Stimulated activated CD4-positive, alpha-beta T cell treated with anti-CD3 and anti-CD28 coated beads, TNF-alpha, amount 100 ng/mL, for 4 hours (primary cell): ENCODE measurements at places on chromosomes 5 and 9.

GRCh38 chr5:89842531-89842930 lies 567.0 kb downstream of the CETN3 start:
- DNase-seq, result no peak

DNA sequence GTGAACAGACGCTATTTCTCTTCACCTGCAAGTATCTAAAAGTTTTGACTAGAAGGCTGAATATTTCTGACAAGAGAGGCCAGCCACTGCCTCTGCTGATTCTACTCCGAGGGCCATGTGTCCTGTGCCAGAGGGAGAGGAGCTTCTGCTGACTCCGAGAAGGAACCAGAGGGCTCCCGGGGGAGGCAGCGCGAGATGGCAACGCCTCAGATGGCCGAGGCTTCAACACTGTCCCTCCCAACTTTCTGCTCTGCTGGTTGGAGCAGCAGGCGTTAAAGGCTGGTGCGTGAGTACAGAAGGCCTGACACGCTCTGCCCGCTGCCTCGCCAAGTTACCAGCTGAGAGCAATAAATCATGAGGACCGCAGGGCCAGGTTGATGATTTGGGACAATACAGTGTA lies 178.8 kb downstream of the GAPVD1 start:
- DNase-seq, result no peak

GRCh38 chr9:107137495-107138202 lies 145.4 kb upstream of the RAD23B start:
- no peak for DNase-seq

DNA sequence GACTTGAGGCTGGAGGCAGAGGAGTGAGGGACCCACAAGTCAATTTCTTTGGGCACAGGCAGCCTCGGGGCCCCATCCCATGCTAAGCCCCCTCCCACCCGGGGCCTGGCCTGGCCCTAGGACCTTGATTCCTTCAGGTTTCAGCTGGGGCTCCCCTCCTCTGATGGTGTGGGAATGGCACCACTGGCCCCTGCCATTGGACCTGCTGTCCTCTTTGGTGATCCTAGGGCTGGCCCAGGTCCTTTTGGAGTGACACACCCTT lies 10.5 kb downstream of the ERGIC1 start:
- DNase-seq, result no peak

- DNase-seq, result no peak
Observed at GRCh38 chr5:100505984-100506670, 29.0 kb upstream of the FAM174A start.

- no peak for DNase-seq
Observed at GRCh38 chr5:53576674-53577073, 16.2 kb downstream of the NDUFS4 start.

GRCh38 chr5:179792612-179793467 lies 946 bp upstream of the LTC4S start:
- no peak for DNase-seq

DNA sequence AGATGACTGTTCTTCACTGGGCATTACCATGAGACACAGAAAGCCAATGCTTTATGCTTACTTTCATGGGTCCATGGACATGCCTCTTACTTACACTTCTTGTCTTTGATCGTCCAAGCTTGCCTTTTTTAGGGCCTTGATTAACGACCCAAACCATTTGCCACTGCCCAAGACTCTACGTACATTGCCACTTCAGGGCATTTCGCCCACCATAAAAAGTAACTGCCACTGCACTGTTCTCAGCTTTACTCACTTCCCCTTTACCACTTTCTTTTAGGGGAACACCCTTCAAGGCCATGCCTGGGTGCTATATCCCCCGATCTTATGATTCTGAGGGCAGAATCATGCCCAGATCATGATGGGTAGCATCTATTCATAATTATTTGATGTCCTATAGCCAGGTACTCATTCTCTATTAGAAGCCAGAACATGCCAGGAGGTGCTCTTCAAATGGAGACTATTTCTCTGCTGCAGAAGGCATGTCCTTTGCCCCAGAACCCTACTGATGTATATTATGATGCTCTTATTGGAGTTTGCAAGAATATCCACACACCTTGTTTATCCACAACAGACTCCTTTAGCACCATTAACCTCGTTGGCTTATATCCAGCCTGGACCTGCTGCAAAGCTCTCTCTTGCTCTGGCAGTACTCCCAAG lies 64.1 kb upstream of the RAD23B start:
- DNase-seq, result no peak

GRCh38 chr9:72454871-72455491 lies 66.4 kb upstream of the TMC1 start:
- DNase-seq, result no peak

DNA sequence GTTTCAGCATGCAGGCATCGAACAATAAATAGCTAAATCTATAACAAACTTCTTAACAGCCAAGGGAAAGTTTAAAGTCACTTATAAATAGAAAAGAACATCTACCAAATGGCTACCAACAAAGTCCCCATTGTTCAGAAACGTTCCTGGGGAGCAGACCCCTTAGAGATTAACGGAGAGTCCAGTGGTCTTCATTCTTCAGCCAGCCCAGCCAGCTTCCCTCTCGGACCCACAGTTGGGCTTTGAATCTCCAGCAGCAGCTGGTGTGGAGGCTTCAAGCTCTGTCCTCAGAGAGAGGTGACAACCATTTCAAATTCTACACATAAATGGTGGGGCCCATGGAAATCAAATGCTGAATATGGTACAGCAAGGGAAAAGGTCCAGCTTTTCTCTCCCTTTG lies 11.2 kb downstream of the ENC1 start:
- no peak for DNase-seq

DNA sequence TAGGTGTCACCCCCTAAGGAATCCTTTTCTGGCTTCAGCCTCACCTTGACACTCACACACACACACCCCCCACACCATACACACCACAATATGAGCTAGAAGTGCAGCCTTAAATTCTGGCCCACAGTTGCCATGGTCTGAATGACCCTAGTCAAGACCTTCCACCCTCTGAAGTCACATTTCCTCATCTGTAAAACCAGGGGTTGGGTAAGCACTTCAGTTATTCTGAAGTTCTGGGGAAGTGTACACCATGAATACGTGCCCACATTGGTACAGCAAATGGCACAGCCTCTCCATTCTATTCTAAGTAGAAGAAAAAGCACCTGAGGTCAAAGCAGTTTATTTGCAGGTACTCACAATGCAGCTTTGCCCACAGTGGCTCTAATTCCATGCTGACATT lies 372.8 kb upstream of the KLF4 start:
- DNase-seq, result no peak

DNA sequence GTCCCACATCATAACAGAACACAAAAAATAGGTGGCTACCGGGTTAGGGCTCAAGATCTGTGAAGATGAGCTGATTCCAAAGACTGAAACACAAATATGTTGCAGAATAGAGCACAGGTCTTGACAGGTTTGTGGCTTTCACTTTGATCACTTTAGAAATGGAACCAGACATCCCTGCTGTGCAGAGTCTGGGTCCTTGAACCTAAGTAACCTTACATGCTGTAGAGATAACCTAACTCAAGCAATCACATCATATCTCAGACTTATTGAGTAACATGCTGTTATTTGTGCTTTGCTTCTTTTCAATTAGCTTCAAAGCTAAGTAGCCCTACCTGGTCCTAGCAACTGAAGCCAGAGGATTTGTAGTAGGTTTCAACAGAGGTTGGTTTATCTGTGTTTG lies 24.3 kb downstream of the FBXW2 start:
- no peak for DNase-seq

DNA sequence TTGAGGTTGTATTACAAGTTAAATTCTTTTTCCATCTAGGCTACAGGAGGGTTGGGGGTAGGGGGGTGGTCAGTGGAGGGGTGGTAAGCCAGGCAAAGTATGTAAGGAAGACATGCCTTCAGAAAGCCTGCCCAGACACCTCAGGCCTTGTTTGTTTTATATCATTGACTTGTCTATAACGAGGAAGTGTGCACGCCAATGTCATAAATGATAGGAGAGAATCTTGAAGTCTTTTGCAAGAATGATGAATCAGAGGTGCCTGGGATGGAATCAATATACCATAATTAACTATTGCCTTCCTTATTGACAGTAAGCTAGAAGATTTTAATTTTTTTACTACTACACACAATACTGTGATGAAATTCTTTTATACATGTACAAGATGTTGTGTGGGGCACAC lies 90.7 kb downstream of the SEC61B start:
- DNase-seq, result no peak

DNA sequence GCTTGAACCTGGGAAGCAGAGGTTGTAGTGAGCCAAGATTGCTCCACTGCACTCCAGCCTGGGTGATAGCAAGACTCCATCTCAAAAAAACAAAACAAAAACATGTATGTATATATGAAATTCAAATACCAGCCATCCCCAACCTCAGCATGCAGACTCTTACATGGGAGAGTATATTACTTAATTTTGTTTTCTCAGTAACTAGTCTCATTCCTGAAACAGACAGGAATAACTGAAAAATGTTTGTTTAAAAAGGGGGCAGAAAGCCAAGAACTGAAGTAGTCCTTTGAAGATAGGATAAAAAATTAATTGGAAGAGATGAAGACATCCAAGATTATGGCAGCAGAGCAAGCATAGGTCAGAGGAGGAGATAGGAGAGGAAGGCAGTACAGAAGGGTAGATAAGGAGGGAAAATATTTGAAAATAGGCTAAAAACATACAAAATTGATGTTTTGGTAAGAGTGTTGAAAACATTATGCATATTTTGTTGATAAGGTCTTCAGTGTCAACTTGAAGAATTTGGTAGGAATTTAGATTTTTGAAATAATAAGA lies 309.9 kb downstream of the MAT2B start:
- no peak for DNase-seq

DNA sequence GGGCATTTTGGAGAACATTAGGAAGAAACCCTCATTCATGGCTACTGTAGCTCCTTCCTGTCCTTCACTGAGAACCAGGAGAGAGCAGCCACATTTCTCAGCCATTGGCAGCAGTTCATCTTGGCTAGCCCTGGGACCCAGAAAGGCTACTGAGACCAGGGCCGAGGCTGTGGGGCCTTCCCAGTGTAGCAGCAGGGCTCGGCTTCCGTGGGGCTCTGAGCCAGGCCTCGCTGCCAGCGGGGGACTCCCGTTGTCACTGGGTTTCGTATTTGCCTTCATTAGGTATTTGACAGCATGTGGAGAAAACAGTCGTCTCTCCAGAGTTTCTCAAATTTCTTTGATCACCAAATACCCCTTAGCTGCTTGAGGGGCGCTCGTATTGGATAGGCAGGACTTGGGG lies 37.3 kb upstream of the PRDM12 start:
- DNase-seq, result no peak

DNA sequence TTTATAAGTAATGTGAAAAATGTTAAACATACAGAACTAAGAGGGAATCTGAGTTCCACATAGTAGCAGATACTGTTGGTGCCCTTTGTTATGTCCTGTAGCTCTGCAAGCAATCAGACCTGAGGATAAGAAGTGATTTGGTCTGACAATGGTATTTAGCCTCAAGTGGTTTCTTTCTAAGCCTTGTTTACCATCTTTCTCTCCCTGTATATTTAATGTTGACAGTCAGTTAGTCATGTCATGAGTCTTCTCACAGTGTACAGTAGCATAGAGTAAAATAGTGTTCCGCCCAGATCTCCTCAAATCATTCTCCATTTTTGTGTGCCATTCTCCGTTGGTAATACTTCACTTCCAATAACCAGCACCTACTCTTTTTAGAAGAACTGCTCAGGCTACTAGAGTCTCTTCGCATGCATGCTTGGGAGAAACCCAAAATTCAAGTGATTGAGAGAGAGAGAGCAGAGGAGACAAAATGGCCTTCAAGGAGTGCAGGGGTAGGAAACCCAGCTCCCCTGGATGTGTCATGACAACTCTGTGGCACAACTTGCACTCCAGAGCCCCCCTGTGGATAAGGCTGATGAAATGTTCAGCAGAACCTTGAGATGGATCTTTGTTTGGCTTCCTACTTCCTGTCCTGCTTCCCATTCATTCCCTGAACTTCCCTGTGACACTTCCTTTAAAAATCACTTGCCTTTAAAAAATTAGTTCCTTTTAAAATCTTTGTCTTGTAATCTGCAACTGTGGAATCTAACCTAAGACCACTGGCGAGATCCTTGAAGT lies 129.2 kb upstream of the FST start:
- DNase-seq, result no peak

- no peak for DNase-seq
Observed at GRCh38 chr9:81002906-81003305, 686.4 kb downstream of the TLE1 start.

DNA sequence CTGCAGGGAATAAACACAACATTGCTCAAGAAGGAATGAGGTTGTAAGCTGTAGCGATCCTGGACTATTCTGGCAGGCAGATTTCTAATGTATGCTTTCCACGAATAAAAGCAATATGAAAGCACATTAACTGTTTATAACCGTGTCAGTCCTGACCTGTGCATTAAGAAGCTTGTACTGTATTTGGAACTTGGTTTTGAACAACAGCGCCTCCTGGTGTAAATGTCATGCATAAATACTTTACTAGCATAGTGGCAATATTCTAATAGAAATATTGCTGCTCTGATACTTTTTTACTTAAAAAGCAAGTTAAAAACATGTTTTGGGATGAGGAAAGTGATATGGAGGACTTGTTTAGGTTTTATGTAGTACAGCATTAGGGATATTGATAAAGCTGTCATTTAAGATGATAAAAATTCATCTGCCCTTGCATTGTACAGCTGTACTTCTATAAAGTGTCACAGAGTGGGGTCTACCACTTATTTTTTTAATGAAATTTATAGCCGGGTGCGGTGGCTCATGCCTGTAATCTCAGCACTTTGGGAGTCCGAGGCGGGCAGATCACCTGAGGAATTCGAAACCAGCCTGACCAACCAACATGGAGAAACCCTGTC lies 70.7 kb upstream of the GNE start:
- DNase-seq, result peak; percentile 20

- peak; percentile 85 for DNase-seq
Observed at GRCh38 chr9:129202613-129203555, 24.8 kb upstream of the IER5L start.

- no peak for DNase-seq
Observed at GRCh38 chr5:115241881-115242642, 20.6 kb downstream of the PGGT1B start.

DNA sequence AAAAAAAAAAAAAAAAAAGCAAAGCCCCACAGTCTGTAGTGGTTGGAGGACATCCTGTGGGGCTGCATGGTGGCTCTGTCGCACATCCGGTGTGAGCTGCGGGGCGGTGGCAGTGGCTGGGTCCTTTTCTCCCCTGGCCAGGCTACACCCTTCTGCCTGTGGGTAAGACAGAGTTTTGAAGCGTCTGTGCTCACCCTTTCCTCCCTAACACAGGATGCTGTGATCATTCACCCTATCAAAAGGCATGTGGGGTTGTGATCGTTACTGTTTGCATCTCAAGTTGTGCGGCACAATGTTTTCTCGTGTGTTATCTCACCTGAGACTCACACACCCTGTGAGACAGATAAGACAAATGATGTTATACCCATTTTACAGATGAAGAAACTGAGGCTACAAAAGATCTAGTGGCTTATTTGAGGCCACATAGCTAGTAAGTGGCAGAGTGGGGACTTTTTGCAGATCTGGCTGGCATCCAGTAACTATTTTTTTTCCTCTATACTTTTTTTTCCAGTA lies 17.5 kb downstream of the IRF1 start:
- DNase-seq, result no peak

- DNase-seq, result no peak
Observed at GRCh38 chr5:64330728-64331231, 165.1 kb downstream of the RNF180 start.

- DNase-seq, result no peak
Observed at GRCh38 chr9:135887021-135887507, 20.3 kb downstream of the CAMSAP1 start.
